Caki2 (cell line): ENCODE measurements at places on chromosomes 4 and X. TPM values are rescaled to one million over a fixed set of nuclear protein-coding genes. Genes with fewer than 3 reads are reported as not detected.

The ANXA10 gene
- total RNA-seq: 69.5 and 69.7 TPM in 2 replicates

The SYTL5 gene
- total RNA-seq: not detected in 2 replicates

The SLC39A8 gene
- 13.7 and 22.8 TPM in 2 replicates for total RNA-seq

DNA sequence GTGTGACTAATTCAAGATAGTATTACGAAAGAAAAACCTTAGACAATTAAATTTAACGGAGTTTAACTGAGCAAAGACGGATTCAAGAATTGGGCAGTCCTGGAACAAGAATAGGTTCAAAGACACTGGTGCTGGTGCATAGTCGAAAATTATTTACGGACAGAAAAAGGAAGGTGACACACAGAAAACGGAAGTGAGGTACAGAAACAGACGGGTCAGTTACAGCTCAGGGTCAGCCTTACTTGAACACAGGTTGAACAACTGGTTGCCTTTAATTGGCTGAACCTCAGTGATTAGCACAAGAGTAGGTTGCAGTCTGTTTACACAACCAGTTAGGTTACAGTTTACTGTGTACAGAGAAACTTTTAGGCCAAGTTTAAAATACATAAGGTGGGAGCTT is 31.5 kb downstream of the KLHL8 start:
- no peak for DNase-seq

DNA sequence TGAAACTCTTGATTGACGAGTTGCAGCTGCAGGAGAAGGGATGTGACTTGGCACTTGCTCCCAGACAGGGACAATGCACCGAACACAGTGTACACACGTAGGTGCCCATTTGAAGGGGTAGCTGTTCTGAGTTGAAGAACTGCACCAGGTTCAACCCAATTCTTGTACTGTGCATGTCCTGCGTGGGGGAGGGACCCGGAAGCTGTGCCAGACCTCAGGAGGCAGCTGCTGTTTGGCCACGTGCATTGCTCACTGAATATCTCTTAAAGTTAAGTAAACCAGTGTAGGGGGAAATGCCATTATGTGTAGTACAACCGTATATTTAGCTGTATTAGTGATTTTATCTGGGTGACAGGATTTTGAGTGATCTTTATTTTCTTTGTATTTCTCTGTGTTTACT is 12.0 kb upstream of the RBBP7 start:
- peak; percentile 14 for DNase-seq

DNA sequence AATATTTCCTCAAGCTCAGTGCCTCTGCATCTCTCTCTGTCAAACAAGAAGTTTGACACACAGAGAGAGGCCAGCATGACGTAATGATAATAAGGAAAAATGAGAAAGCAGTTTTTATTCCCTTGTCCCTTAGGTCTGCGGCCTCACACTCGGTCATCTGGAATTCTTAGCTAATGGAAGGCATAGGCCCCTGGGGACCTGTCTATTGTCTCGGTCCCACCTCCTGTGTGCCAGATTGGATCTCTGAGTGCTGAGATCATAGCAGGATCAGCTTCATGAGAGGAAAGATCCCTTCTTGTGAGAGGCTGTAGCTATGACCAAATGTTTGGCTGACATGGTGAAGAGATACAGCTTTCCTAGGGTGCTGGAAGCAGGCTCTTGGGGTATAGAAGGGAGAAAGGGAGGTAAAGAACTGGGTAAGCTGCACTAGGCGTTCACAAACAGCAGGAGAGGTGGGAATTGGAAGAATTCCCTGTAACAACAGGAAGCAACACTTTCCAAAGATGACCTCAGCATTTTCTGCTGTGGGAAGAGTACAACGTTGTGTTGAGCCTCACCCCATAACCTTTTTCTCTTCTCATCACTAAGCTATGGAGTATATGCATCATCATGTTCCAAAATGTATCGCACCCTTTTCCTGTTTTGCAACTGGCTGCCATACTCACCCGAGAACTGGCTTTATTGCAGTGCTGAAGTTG is 20.2 kb downstream of the TMEM31 start:
- DNase-seq: no peak

DNA sequence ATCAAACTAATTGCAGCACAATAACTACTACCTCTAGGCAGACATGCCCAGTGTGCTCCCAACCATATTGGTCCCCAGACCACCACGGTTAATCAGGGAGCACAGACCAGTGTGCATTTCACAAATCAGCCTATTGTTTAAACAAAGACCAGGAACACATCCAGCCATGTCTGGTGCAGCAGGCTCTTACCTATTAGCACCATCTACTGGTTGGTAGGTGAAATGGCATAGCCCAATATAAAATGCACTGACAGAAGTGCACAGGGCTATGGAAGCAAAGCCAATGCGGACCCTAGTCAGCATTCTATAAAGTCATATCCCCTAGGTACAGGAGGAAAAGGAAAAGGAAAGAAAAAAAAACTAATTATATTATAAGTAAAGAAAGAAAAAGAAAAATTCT is 15.5 kb upstream of the CYLC1 start:
- DNase-seq: peak; percentile 1

GRCh38 chrX:78693536-78693935 is 34.4 kb upstream of the RTL3 start:
- no peak for DNase-seq

DNA sequence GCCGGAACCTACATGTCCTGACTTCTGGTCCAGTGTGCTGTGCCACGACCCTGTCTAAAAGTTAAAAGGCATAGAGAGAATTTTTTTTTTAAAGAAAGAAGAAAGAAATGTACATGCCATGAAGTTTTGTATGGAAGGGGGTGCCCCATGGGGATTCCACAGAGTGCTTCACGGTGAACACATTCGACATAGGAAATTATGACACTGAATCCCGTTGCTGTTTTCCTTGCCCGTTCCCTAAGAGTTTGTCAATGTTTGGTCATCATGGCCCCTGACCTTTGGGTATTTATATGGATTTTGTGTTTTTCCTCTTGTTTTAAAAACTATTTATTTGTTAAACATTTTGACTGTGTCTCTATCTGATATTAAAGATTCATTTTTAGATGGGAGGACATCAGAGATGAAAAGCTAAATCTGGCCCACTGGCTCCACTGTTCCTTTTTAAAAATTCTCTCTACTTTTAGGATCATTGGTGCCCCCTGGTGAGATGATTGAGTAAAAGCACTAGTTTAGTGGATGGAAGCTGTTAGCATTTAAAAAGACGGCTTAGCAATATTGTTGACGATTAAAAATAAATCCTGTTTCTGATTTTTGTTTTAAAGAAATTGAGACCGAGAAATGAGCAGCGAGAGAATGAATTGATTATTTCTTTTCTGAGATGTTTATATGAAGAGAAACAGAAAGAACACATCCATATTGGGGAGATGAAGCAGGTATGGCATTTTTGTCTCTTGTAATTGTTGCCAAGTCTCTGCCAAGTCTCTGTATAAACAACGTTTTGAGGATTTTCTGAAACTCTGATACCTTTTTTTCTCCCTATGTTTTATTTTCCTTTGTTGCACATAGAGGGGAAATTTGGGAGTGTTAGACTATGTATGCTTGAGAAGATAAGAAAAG is 75.0 kb downstream of the PTTG2 start:
- peak; percentile 25 for DNase-seq

GRCh38 chr4:8834681-8835220 is 36.9 kb downstream of the HMX1 start:
- no peak for DNase-seq

- DNase-seq: no peak
Measured at GRCh38 chr4:95910749-95911148, 70.9 kb downstream of the PDHA2 start.

DNA sequence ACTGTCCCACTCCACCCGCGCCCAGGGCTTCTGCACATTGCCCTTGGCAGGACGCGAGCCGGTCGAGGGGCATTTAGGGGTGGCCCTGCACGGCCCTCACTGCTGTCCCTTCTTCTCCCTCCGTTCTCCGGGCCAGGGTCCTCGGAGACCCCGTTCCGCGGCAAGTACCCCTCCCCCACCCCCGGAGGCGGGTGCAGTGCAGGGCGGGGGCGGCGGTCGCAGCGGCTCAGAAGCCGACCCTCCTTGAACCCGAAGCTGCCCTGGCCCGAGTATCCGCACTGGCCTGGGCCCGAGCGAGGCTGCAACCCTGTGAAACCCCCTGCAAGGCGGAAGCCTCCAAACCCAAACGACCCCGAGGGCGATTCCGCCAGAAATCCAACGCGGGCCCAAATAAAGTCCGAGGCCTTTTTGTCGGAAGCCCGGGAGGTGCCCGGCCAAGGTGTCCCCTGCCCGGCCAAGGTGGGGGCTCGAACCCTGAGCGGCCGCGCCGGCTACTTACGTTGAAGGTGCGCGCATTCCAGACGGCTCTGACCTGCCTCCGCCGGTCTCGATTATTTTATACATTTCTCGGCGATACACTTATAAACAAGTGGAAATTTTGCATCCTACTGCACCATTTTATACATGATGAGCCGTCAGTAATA is 53.1 kb upstream of the TMEM33 start:
- DNase-seq: no peak
